ENCODE measurements at places on chromosomes 6 and 20. TPM values are rescaled to one million over a fixed set of nuclear protein-coding genes. Genes with fewer than 3 reads are reported as not detected.
A peak's percentile ranks its signal among the peaks of the same experiment; 100 is the strongest.

Gene ROMO1
- 120 TPM for total RNA-seq

Gene TAF8
- total RNA-seq, result 77.1 TPM

Gene AURKA
- total RNA-seq, result 93.0 TPM

Gene OLIG3
- 0.35 TPM for total RNA-seq

Gene TCEA2
- total RNA-seq, result 79.3 TPM

Gene NKAPL
- not detected for total RNA-seq

Gene RIMS1
- not detected for total RNA-seq

Gene MICB
- total RNA-seq, result 20.3 TPM

Gene BNIP5
- not detected for total RNA-seq

Gene PCK1
- not detected for total RNA-seq

Gene TSHZ2
- 31.4 TPM for total RNA-seq

DNA sequence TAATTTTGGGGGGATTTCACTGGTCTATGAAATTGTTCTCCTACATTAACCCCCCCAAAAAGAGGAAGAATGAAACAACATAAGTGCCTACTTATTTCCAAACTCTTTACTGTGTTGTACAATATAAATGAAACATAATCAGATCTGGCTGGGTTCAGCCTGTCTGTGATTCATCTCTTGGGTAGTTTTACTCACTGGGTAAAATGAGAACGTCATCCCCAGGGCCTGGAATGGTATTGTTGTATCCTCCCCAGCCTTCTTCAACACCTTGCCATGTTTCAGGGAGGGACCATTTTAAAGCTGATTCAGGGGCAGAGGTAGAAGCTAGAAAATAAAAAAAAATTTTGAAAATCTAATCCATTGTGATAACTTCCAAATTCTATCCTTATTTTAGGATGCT is 256.7 kb downstream of the PKHD1 start:
- no peak for DNase-seq

GRCh38 chr6:78910010-78910409 is 42.7 kb downstream of the IRAK1BP1 start:
- no peak for DNase-seq

- DNase-seq, result no peak
These were observed 346.3 kb downstream of the BMP2 start for GRCh38 chr20:7113577-7114466.

GRCh38 chr6:42960243-42961019 is at the start of gene GNMT:
Gene GNMT, plus strand, starts transcription at chr6:42960754. Its CDS starts 14 bp downstream, at chr6:42960768.
- DNase-seq, result no peak

DNA sequence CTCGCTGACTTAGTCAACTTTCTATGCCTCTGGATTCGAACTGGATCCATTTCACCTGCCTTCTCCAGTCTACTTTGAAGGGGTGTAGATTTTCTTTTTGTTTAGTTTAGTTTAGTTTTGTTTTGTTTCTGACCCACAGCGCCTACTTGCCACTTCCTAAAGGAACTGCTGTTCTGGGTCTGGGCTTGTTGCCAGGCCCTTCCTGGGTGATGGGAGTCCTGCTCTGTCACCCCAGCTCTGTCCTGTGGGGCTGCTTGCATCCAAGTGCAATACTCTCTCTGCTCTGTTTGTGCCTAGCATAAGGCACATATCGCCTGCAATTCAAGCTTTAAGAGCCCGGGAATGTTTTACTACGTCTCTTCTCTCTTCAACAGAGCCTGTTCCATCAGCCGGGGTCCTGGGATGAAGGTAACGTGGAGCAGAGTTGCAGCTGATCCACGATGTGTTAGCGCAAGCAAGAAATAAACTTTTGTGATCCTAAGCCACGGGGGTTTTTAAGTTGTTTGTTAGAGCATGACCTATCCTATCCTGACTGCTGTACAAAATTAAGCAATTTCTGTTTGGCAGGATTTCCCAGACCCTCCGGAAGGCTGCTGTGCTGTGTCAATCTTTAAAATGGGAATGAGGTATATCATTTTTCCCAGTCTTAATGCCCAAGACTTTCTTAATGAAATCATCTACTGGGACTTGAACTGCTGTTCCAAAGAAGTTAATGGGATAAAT is 30.9 kb upstream of the TAGAP start:
- DNase-seq, result no peak

DNA sequence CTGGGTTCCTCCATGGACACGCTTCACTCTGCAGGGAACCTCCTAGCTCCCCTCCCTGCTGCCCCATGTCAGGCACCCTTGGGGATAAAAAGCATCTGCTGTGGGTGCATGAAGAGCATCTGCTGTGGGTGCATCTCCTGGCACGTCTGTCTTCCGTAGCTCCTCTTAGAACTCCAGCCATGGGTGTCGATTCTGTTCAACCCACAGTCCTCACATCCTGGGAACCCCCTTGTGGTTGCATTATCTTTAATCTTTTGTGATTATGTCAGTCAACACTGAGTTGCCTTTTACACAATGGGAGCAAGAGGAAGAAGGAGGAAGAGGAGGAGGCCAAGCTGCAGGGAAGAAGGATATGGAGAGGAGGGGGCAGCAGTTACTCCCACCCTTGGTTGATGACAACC is 24.1 kb upstream of the CCR6 start:
- no peak for DNase-seq

GRCh38 chr6:125046107-125046925 is 84.1 kb downstream of the RNF217 start:
- no peak for DNase-seq

DNA sequence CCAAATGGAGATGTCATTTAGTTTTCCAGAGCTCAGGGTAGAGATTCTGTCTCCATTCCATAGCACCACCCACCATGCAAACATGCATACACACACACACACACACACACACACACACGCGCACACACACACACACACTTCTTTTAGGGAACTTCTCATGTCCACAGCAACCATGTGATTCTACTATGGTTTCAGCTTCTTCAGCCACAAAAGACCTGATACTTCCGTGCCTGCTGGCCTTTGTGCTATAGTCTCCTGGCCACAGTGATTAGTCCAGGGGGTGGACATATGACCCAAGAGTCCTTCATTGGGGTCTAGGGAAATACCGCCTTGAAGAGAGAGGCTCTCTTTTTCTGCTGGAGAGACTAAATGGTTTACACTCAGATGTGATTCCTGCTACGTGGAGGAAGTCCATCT is 53.5 kb downstream of the CARMIL1 start:
- no peak for DNase-seq

DNA sequence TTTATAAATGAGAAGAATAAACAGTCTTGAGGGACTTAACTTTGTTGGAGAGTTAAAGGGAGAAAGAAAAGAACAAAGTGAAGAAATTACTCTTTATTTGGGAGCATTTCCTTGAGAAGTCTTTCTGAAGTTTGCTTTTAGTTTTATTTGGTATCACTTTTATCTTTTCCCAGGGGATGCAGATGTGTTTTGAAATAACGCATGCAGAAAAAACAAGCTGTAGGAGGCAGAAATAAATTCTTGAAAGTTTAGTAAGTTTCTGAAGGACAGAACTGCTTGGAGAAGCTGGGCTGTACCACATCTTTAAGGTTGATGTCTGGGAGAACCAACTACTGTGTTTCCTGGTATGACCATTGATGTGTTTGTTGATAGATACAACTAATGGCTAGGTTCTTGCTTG is 75.0 kb downstream of the PLCB4 start:
- DNase-seq, result no peak

DNA sequence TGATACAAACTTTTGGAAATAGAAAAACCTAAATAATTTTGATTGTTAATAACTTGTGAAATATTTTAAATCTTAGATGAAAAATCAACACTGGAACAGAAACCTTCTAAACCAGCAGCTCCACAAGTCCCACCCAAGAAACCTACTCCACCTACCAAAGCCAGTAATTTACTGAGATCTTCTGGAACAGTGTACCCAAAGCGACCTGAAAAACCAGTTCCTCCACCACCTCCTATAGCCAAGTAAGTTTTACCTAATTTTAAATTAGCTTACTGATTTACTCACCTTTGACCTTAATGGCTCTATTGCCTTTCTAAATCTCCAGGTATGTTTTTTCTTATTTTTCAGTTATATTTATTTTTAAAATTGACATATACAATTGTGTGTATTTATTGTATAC is 102.6 kb upstream of the ADGRF4 start:
- DNase-seq, result no peak

GRCh38 chr6:34317172-34317477 is 68.3 kb upstream of the SMIM29 start:
- no peak for DNase-seq

GRCh38 chr6:46263707-46264086 is 92.9 kb upstream of the ENPP5 start:
- DNase-seq, result no peak

DNA sequence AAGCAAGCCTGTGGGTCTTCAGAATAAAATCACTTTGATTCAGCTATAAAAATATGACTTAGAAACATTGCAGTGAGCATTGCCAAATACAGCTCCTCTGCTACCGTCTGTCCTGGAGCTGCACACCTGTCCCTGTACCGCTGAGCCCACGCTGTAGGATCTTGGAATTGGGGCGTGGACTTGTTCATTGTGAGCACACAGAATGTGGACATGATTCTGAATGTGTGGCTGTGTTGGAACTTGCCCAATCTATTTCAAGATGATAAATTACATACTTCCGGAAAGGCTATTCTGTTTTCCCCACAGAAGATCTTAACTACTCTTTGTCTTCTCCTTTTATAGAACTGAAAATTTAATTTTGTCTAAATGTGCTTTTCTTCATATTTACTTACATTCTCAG is 107.3 kb downstream of the UST start:
- no peak for DNase-seq

- DNase-seq, result no peak
These were observed 375.8 kb downstream of the THBS2 start for GRCh38 chr6:168877821-168878282.

- DNase-seq, result no peak
These were observed 34.1 kb downstream of the CDS2 start for GRCh38 chr20:5160882-5161281.

DNA sequence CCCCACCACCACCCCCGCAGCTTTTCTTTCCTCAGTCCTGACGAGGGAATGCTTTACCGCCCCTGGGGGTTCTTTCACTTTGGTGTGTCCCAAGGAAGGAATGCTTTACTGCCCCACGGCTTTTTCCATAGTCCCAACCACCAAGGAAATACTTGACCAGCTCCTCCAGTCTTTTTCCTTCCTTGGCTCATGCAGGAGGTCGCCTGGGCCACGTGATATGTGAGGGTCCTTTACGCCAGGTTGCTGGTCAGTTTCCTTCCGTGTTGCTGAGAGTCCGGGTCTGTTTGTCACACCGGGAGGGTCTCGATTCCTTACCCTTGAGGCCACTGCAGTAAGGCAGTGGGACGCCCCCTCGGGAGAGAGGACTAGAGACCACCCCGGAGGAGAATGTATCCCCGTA is 58.9 kb upstream of the CDH4 start:
- DNase-seq, result no peak

DNA sequence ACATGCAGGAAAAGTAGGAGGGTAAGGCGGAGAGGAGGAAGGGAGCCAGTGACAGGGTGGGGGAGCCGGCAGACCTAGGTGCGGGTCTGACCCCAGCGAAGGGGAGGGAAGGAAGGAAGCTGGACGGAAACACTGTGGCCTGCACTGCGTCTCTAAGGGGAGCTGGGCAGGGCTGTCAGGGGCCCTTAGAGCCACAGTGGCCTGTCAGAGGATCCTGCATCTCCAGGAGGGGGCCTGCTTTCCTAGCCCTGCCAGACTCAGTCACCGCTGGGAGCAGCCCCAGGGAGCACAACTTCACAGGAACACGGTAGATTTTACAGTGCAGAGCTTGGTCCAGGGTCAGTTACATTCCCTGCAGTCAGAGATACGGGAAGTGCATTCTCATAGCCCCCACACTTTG is 118.2 kb downstream of the PACRG start:
- no peak for DNase-seq

GRCh38 chr20:49614338-49615050 is 46.6 kb upstream of the PTGIS start:
- no peak for DNase-seq

DNA sequence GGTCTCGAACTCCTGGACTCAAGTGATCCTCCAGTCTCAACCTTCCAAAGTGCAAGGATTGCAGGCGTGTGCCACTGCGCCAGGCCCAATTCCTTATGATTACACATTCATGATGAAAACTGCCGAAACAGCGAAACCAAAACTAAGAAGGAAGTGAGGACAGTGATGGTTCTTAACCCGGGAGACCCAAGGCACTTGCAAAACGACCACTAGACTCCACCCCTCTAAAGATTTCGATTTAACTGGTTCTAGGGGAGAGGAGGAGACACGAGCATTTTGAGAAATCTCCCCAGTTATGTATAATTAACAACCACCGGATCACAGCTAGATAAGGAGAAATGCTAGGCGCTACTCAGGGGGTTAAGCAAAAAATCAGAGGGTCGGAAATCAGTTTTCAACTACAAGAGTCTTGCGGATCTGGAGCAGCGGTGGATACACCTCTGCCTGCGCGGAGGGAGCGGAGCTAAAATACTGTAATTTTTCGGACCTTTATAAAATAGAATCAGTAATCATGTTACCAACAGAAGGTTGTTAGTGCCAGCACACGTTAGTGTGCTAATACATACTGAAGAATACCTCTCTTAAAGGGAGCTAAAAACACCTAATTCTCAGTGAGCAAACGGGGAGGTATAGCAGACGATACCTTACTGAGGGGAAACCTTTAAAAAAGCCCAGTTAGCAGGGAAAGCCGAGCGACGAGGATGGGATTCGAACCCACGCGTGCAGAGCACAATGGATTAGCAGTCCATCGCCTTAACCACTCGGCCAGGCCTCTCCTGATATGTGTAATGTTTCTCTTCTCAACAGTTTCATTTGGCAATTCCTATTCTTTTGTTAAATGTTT is 60.0 kb upstream of the BTN3A2 start:
- peak; percentile 75 for DNase-seq

- DNase-seq, result no peak
These were observed 88.3 kb downstream of the SH3BGRL2 start for GRCh38 chr6:79719248-79719960.

- DNase-seq, result no peak
These were observed 86.4 kb downstream of the CEBPB start for GRCh38 chr20:50277064-50277415.

DNA sequence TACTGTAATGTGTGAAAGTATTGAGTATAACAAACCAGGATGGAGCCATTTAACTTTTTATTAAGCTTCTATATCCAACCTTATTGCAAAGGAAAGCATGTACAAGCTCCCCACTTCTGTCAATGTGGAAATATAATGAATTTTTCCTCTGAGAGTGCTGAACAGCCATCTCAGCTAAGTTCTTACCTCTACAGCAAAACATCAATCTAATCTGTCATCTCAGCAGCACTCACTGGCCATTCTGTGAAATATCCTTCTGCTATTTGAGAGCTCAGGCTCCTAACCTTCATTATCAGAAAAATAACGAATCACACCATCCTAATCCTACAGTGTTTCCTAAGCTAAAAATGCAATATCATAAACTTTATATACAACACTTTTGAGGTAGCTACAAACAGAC is 194.0 kb upstream of the RNF217 start:
- no peak for DNase-seq

GRCh38 chr20:5642155-5642981 is 107.8 kb upstream of the SHLD1 start:
- no peak for DNase-seq
